ENCODE measurements at places on chromosomes 4 and X. TPM values are rescaled to one million over a fixed set of nuclear protein-coding genes. Genes with fewer than 3 reads are reported as not detected.
A peak's percentile ranks its signal among the peaks of the same experiment; 100 is the strongest.

- H3K27ac ChIP-seq, result no peak overlapping the region
- H3K27me3 ChIP-seq, result no peaks in the 10 kb centered on the region
- H3K4me3 ChIP-seq, result no peak overlapping the region
- DNase-seq, result no peak
Observed at GRCh38 chrX:40971736-40972135, 113.5 kb upstream of the USP9X start.

GRCh38 chr4:36242629-36243354, 1.5 kb downstream of the ARAP2 start:
- peaks cover 2% of the 10 kb centered on the region for H3K27me3 ChIP-seq
- no peak for DNase-seq
- no peaks in the 10 kb centered on the region for H3K4me1 ChIP-seq
- no peak overlapping the region for H3K27ac ChIP-seq
- peaks cover 4% of the 10 kb centered on the region for H3K36me3 ChIP-seq

Gene GCNA
- 1.1 TPM for total RNA-seq

Gene SOD3
- total RNA-seq, result 12.6 TPM

Gene SYNPO2
- total RNA-seq, result 37.0 TPM

Gene FRAS1
- 6.8 TPM for total RNA-seq

Gene CDKL2
- 0.66 TPM for total RNA-seq

DNA sequence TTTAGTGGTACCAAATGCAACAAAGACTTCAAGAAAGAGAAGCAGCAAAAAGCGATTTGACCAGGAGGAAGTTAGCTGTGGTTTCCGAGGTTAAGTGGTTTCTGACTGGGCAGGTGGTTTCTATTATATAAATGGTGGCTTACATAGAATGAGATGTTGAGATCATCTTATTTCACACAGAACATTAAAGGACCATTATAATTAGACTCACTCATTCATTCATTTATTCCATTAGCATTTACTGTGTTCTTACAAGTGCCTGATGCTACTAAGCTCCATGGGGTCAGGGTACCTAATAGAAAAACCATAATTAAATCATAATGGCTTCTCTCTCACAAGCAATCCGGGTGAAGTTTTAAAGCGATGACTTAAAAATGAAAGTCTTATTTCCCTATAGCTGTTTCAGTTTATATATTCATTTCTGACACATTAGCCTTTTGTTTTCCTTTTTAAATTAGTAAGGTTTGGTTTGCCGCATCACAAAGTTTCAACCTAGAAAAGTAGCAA, 10.6 kb downstream of the TSPAN6 start:
- H3K4me1 ChIP-seq, result no peaks in the 10 kb centered on the region
- no peak overlapping the region for H3K4me3 ChIP-seq
- DNase-seq, result no peak
- no peak overlapping the region for H3K27ac ChIP-seq
- H3K27me3 ChIP-seq, result no peaks in the 10 kb centered on the region

- H3K27me3 ChIP-seq, result no peaks in the 10 kb centered on the region
- H3K27ac ChIP-seq, result no peak overlapping the region
- H3K4me3 ChIP-seq, result no peak overlapping the region
- no peak for DNase-seq
- H3K4me1 ChIP-seq, result no peaks in the 10 kb centered on the region
Observed at GRCh38 chrX:86329174-86329573, 180.9 kb downstream of the DACH2 start.

DNA sequence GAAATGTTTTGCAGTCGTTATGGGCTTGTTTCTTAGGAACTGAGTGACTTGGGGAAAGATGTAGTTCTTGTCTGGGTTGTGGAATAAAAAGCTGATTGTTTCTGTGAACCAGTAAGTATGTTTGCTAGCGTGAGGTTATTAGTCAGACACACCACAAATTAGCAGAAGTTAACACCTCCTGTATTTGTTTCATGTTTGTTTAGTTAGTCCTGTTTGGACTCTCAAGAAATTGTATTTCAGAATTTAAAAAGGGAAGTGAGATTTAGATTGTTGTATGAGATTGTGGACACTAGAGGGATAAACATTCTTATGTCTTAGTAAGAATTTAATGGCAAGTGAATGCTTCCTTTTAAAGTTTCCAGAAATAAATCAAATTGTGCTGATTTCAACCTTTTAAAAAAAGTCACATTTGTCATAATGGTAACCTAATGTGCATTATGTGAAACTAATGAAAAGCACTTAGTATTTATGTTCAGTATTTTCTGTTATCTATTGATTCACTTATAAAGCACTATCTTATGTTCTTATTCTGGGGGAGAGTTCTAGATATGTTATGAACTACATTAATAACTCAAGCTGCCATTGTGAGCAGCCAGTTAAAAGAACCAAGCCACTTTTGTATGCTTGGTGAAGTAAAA, 25.6 kb downstream of the ATP10D start:
- H3K4me1 ChIP-seq, result peaks cover 37% of the 10 kb centered on the region
- peak; percentile 23 for DNase-seq
- H3K27ac ChIP-seq, result peak overlapping the region; percentile 90
- no peaks in the 10 kb centered on the region for H3K27me3 ChIP-seq
- H3K4me3 ChIP-seq, result peak overlapping the region; percentile 27

Gene AMBN
- total RNA-seq, result not detected

DNA sequence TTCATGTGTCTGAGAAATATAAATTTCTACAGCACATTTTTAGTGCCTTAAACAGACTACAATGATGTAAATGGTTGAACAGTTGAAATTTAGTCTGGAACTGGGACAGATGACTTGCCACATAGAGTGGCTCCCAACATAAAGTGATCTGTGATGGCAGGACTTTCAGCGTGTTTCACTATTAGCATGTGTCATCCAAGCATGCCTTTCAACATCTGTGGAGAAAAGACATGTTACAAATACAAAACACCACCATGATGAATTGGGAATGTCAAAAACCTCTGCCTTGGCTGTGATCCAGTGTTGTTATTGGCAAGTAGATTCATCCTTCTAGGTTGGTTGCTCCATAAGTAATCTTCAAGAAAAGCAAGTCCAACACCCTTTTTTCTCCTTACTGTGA, 348.7 kb downstream of the MAPK10 start:
- peak; percentile 87 for DNase-seq
- peaks cover 57% of the 10 kb centered on the region for H3K4me1 ChIP-seq
- H3K27me3 ChIP-seq, result no peaks in the 10 kb centered on the region
- H3K4me3 ChIP-seq, result no peak overlapping the region
- H3K27ac ChIP-seq, result peak overlapping the region; percentile 34
- H3K36me3 ChIP-seq, result no peaks in the 10 kb centered on the region

Gene NSDHL
- 18.4 TPM for total RNA-seq

- no peaks in the 10 kb centered on the region for H3K27me3 ChIP-seq
- peak; percentile 8 for DNase-seq
- no peak overlapping the region for H3K27ac ChIP-seq
- H3K4me3 ChIP-seq, result no peak overlapping the region
- peaks cover 2% of the 10 kb centered on the region for H3K36me3 ChIP-seq
- peaks cover 28% of the 10 kb centered on the region for H3K4me1 ChIP-seq
Observed at GRCh38 chr4:125956276-125956675, 641.5 kb downstream of the FAT4 start.

Gene OFD1
- total RNA-seq, result 10.6 TPM

DNA sequence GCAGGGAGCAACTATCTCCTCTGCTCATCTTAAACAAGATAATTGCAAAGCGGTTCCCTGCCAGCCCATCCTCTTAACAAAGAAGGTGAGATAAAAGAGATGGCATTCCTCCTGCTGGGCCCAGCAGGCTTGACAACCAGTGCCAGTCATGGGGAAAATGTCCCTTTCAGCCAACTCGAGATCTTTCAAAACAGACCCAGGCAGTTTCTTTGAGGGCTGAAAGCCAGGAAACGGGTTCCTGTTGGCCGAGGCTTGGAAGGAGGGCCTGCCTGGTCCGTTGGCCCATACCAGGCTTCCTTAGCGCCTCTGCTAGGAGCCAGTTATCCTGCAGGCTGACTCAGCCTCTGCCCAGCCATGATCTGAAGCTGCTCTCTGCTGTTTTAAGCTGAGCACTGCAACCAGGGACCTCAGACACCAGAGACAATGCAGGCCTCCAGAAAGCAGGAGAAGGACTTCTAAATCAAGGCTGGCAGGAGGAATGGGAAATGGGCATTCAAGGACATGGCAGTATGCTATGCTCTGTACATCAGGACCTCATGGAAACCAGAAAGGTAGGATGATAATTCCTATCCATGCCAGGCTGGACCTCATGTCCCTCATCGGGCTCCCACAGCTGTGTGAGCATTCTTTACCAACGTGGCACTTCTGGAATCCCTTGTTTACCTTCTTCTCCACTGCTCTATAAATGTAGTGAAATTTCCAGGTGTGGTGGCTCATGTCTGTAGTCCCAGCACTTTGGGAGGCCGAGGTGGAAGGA, 42.4 kb upstream of the SLC2A9 start:
- H3K36me3 ChIP-seq, result peaks cover 32% of the 10 kb centered on the region
- H3K4me3 ChIP-seq, result no peak overlapping the region
- H3K27me3 ChIP-seq, result peaks cover 12% of the 10 kb centered on the region

All from HFFc6 (cell line).